ENCODE measurements at places on chromosomes 6 and 20.

DNA sequence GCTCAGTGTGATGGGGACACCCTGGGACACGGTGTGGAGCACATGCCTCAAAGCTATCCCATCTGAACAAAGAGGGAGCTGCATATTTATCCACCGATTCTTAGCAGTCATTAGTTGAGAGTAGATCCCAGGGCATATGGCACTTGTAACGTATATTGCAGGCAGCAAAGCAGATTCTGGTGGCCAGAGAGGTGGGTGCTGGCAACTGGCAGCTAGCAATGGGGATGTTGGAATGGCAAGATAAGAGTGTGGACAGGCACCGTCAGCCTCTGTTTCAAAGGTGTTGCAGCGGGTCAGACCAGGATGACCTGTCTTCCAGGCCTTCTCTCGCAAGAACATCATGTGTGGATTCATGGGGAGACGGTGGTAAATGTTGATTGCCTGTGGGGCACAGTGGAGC, 287.8 kb upstream of the RNF24 start:
- DNase-seq = no peak

- DNase-seq = peak; percentile 29
Observed at GRCh38 chr20:60976913-60977312, 275.1 kb upstream of the CDH4 start.

DNA sequence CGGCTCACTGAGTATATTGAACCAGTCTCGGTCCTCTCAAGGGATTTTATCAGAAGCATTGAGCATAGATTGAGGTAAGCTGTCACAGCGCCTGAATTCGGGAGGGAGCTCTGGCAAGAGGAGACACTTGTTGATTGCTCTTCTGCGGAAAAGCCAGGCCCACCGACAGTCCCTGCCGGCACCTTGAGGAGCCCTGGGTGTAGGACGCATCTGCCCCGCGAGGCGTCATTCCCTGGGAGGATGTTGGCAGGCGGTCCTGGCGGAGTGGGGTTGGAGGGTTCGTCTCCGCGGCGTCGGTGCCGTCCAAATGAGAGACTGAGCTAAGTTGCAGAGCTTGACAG, 843 bp downstream of the FBXO9 start:
- peak; percentile 25 for DNase-seq

- DNase-seq = no peak
Observed at GRCh38 chr6:139271056-139271455, 20.7 kb downstream of the TXLNB start.

DNA sequence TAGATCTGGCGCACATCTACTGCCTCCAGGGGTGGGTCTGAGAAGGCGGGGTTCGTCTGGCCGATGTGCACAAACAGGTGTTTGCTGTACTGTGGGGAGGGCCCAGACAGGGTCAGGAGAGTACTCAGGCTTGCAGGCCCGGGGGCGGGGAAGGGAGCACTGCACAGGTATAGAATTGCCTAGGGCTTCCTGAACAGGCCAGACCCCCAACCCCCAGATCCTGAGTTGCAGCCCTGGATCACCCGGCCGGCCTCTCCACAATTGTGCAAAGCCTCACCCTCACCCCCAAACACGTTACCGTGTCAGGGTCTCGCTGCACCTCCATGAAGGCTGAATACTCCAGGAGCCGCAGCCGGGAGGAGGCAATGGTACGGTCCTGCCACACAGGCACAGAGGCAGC, 7.8 kb downstream of the RPL10A start:
- no peak for DNase-seq

Data from iPS-NIHi11 (cell line).